ENCODE measurements at places on chromosomes 2 and 18.

DNA sequence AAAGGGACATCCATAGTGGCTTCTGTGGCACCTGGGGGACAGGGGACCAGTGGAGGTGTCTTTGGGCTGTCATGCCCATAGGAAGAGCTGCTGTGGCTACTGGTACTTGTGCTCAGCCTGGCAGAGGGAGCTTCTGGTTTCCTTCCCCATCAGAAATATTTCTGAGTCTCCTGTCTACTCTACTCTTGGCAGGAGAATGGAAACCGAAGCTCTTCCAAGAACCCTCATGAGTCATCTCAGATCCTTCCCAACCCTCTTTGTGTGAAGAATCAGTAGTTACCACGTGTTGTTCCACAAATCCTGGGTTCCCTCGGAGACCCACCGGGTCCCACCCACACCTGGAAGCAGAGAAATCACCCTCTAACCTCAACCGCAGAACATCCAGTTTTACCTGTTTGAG is 234.9 kb downstream of the FHOD3 start:
- no peak for DNase-seq

GRCh38 chr2:69973335-69973735 is 11.9 kb upstream of the ASPRV1 start:
- no peak for DNase-seq

- DNase-seq: no peak
These were observed 433.2 kb upstream of the MEX3C start for GRCh38 chr18:51630706-51631105.

DNA sequence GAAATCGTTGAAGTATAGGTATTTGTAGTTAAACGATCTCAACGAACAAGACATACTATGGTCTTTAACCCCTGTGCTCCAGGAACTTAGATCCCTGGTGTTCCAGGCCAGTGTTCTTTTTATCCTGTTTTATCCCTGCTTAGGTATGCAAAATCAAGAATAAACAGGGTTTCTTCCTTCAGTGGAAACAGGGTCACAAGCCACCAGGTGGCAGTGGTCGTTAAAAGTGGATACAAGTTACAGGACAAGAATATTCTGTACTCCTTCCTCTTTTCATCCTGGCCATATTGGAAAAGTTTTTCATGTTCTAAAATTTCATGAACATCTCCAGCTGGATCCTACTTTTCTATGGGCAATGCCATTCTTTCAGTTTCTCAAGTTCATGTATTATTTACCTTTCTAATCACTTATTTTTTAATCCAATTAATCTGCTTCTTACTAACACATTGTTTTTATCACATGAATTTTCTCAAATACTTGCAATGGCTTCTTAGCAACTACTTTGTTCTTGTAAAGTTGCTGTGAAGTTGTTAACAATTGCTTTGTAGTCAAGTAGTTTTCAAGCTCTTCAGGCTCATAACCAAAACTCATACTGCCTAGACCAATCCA is 16.4 kb upstream of the HNMT start:
- peak; percentile 4 for DNase-seq

GRCh38 chr2:239369631-239370161 is 31.1 kb downstream of the HDAC4 start:
- DNase-seq: peak; percentile 39

- no peak for DNase-seq
These were observed 242.5 kb downstream of the DCC start for GRCh38 chr18:52582516-52582915.

GRCh38 chr2:23757686-23758433 is 169.1 kb downstream of the ATAD2B start:
- DNase-seq: no peak

- no peak for DNase-seq
These were observed 17.6 kb downstream of the IFT172 start for GRCh38 chr2:27471961-27472360.

Measured in activated CD8-positive, alpha-beta memory T cell treated with anti-CD3 and anti-CD28 coated beads for 1 hour (primary cell).